EL (cell line): ENCODE measurements at places on chromosomes 3 and 15.
A peak's percentile ranks its signal among the peaks of the same experiment; 100 is the strongest.

GRCh38 chr15:59371458-59372351 lies 966 bp downstream of the MYO1E start:
- DNase-seq: peak; percentile 40

DNA sequence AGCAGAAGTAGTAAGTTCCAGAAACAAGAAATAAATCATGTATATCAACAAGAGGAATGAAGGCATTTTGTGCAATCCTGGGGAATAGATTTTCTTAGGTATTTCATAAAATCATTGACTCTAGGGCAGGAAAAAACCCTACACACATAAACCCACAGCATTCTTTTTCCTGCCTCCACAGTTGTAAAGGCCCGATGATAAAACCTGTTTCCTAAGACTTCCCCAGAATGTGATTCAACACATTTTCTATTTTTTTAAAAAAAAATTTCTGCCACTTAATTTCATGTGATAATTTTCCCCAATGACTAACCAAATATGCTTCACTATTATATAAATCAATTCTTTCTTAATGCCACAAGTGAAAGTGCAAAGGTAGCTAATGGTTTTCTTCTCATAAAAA lies 407.0 kb downstream of the FHIT start:
- DNase-seq: no peak

GRCh38 chr3:140378571-140379340 lies 299.1 kb upstream of the TRIM42 start:
- DNase-seq: no peak

DNA sequence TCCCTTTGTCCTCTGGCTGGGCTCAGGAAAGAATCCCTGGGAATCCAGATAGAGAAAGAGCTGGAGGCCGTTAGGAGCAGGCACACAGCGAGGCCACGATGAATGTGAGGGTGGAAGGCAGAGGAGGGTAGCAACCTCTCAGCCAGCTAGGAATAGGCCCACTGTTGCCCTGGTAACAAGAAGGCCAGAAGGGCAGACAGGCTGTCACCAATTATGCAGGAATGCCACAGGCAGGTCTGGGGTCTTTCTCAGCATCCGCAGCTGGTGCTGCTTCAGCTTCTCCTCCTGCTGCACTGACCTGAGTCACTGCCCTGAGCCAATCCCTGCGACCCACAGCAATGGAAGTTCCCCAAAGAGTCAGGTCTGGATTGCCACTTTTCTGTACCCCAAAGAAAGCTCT lies 62.8 kb upstream of the C3orf80 start:
- no peak for DNase-seq

- no peak for DNase-seq
These were observed 346.8 kb downstream of the SOX2 start for GRCh38 chr3:182058488-182058887.

- DNase-seq: no peak
These were observed 58.8 kb upstream of the TRPM1 start for GRCh38 chr15:31160297-31160696.

DNA sequence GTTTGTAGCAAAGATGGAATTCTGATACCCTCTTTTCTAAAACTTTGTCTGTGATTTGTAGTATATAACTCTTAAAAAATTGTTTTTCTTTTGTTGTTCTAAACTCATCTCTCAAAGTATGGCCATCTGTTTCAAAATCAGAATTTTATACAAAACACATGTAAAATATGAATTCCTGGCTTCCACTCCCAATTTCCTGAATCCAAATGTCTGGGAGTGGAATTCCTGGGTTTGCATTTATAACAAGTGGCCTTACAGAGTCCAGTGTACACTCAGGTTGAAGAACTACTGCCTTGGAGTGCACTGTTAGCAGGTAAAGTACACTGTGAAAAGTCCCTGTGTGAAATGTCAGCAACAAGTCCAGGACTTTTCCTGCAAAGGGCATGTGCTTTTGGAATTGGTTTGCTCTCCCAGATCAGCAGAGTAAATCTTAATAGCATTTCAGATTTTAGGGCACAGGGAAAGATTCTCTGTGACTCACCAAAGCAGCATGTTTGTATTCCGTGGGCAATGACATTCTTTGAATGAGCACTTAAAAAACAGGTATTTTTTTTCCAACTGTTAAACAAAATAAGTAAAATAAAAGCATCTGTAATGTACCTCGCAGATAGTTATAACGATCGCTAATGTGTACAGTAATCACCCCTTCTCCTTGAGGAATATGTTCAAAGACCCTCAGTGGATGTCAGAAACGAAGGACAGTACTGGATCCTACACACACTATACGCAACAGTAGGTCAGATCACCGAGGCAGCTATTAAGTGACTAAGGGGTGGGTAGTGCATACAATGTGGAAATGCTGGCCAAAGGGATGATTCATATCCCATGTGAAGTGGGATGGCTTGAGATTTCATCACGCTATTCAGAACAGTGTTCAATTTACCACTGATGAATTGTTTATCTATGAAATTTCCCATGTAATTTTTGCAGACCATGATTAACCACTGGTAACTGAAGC lies 2.0 kb upstream of the CLDN16 start:
- DNase-seq: peak; percentile 97

GRCh38 chr3:138434276-138434874 lies at the start of gene ESYT3:
TSS of gene ESYT3 (plus strand) at chr3:138434616. CDS start at chr3:138434799, 183 bp downstream.
- peak; percentile 67 for DNase-seq

DNA sequence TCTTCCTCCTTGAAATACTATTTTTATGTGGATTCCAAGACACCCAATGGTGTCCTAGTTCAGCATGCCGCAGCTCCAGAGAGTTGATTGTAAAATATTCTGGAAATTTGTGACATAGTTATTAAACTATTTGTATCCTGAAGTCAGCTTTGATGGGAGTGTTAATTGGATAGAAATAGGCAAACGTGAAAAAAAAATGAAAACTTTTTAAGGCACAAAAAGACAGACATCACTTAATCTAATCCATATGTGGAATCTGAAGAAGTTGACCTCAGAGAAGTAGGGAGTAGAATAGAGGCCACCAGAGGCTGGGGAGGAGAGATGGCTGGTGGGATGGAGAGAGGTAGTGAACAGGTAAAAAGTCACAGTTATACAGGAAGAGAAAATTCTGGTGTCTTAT lies 704.2 kb downstream of the ROBO1 start:
- peak; percentile 17 for DNase-seq

DNA sequence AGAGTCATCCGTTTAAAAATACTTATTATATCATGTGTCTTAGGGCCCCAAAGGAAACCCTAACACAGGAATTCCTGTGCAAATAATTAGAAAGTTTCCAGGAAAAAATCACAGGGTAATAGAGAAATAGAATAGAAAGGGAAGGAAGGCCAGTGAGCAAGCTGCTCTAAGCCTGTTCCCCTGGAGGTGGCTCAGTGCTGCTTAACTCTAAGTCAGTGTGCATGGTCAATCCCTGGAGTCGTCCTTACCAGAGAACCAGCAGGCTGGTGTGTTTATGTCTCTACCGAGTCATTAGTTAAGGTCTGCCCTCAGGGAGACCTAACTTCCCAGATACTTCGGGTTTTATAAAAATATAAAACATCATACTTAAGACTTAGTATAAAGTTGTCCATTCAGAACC lies 21.0 kb upstream of the MCF2L2 start:
- DNase-seq: peak; percentile 53

- DNase-seq: no peak
These were observed 33.8 kb upstream of the IGF2BP2 start for GRCh38 chr3:185858502-185859225.

GRCh38 chr3:118637846-118638245 lies 396.8 kb downstream of the IGSF11 start:
- no peak for DNase-seq

- no peak for DNase-seq
These were observed 56.8 kb downstream of the APBA2 start for GRCh38 chr15:28942571-28942970.

GRCh38 chr3:129116482-129116946 lies 5.1 kb downstream of the RAB43 start:
- no peak for DNase-seq

GRCh38 chr3:101828691-101829436 lies 20.4 kb upstream of the NFKBIZ start:
- DNase-seq: peak; percentile 68

- DNase-seq: no peak
These were observed 80.2 kb downstream of the CBLB start for GRCh38 chr3:105788593-105788992.

DNA sequence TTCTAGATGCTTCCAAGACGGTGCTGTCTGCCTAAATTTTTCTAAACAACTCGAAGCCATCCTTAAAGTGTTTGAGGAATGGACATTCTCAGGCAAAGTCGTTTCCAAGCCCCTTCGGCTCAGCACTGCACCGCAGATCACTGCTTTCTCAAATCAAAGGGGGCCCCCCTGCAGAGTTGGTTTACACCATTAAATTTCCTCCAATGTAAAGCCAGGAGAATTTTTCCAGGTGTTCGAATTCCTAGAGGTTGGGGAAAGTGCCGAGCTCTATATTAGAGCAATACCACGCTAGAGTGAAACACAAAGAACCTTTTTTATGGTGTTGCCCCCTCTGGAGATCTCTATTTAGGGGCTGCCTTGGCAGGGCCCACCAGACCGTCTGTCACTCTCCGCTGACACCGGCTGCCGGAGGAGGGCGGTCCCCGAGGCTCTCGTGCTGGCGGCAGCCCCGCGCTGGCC lies 277.9 kb upstream of the NR2F2 start:
- DNase-seq: no peak

DNA sequence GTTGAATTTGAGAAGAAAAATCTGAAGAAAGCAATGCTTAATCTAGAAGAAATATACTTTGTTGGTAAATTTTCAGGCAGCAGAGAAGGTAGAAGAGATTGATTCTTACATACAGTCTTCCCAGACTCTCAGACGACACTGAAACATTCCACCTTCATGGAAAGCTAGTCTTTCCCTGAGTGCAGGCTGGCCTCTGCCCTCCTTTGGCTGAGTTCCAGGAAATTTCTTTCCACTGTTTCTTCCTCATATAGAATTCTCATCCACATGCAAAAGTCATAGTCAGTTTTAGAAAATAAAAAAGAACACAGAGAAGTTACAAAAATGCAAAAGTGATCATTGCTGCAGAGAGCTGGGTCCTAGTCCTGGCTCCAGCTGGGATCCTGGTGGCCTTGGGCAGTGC lies 142.5 kb upstream of the PRR23C start:
- no peak for DNase-seq

- DNase-seq: no peak
These were observed 250.5 kb upstream of the TLE3 start for GRCh38 chr15:70348226-70348543.

GRCh38 chr15:89141885-89142284 lies 53.6 kb downstream of the ABHD2 start:
- DNase-seq: peak; percentile 52

- DNase-seq: no peak
These were observed 50.7 kb upstream of the SEC61A1 start for GRCh38 chr3:128001576-128001975.

GRCh38 chr3:153373606-153374005 lies 211.6 kb downstream of the RAP2B start:
- DNase-seq: no peak

- DNase-seq: no peak
These were observed 16.4 kb upstream of the HCN4 start for GRCh38 chr15:73385205-73385604.

- DNase-seq: no peak
These were observed 25.4 kb downstream of the GOLGB1 start for GRCh38 chr3:121724130-121724529.

DNA sequence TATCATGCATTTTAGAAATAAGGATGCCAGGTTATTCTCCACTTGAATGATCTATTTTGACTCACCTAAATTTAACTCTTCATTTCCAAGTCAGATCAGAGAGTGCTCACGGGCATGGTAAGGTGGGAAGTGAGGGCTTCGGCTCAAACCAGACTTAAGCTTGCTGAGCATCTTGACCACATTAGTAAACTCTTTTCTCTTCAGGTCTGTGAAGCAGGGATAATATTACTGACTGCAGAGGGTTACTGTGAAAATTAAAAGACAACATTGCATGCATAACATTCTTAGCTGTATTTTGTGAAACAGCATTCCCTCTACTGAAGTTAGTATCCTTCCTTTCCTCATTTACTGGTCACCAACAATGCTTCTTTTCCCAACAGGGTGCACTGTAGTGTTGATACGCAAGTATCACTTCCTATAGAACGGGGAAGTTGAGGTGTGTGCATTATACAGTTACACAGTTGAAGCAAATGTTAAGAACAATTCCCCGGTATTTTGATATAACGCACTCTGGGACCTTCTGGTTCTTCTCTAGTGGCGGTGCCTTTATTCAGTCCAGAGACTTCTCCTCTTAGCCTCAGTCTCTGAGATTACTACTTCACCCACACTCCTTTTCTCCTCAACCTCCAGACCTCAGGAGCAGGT lies 74.1 kb upstream of the MNS1 start:
- no peak for DNase-seq

DNA sequence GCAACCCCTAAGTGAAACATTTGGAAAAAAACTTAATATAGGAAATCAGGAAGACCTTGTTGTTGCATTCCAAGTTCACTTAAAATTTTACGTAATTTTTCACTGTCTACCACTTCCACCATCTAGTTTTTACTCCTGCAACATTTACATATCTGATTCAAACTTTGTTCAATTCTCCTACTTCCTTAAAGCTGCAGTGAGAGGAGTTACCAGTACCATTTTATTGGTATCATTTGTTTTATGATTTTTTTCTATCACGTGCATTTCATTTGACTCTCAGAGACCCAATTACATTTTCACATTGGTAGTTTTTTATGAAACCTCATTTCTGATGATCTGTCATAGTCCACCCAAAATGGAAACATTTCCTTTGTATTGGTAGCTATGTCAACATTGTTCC lies 284.9 kb upstream of the MDFIC2 start:
- no peak for DNase-seq

- no peak for DNase-seq
These were observed 140.0 kb upstream of the MLF1 start for GRCh38 chr3:158430968-158431367.

- peak; percentile 50 for DNase-seq
These were observed 97.2 kb upstream of the CTNNB1 start for GRCh38 chr3:41102053-41102556.

- no peak for DNase-seq
These were observed 141.8 kb downstream of the FILIP1L start for GRCh38 chr3:99972380-99973104.

GRCh38 chr3:160376681-160377080 lies 22.3 kb downstream of the IFT80 start:
- DNase-seq: no peak

DNA sequence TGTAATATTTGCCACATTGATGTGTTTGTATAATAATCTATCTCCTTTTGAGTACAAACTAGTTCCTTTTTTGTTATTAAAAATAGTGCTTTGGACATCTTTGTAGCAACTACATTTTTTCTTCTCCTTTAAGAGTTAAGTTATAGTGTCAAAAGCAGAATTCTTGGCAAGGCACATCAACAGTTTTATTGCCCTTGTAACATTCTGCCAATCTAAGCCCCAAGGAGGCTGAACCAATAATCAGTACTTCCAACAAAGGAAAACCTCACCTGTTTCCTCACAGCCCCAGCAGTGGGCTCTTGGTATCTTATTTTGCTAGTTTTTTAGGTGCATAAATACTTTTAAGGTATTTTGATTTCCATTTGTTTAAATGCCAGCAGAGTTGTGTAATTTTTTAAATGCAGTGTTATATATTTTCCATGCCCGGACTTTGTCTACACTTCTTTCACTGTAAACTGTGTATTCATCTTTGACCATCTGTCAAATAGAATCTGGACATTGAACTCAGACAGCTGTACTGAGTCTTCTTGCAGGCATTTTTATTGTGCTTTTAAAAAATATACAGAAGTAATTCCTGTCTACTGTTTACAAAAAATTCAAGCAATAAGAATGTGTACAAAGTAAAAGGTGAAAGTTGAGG lies 101.0 kb downstream of the MYLK start:
- DNase-seq: no peak
